Psoas muscle (tissue), 8 donors: ENCODE measurements at places on chromosomes 3 and 15.

- DNase-seq, result no peak
Observed at GRCh38 chr15:57680021-57680420, 26.5 kb upstream of the POLR2M start.

DNA sequence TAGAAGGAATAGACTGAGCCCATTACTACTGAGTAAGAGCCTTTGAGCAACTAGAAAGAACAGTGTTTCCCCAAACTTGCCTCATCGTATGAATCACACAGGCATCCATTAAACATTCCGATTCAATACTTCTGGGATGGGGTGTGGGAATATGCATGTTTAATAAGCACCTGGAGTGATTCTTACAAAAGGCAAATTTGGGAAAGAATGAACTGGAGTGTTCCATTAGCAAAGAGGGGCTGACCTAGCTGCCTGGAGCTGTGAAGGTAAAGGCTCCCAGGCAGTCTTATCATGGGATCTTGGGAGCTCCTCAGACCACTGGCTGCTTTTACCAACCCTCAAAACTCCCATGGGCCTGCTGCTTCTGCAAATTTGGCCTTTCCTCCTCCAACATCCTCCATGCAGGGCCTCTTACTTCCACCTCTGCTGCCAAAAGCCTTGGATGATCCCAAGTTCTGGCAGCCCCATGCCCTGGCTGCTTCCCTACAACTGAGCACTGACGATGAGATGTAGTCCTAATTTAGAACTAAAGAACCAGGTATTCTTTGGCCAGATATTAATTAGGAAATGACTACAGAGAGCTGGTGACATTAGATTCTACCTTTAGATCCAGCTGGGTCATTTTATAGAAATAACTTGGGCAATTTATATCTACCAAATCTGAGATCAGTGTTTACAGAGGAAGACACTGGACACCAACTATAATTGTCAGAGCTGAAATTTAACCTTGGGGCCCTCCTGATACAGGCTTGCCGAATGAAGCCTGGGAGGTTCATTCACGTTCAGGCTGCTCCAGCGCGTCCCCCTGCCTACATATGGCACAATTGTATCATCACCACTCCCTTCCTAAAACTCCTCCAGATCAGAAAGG, 11.2 kb upstream of the HOMER2 start:
- peak; percentile 82 for DNase-seq

DNA sequence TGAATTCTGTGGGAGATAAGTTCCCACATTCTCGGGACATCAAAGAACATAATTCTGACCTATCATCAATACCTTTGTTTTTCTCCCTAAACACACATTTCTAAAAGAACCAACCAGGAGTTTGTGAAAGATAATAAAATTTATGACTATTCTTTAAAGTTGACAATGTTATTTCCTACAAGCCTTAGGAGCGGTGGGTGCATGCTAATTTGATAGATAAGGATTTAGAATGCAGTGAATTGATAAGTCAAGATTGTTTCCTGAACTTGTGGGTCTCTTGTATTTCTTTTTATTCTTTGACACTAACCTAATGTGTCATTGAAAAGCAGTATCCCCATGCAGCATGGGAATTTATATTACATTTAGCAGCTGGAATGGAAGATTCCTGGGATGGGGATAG, 10.3 kb upstream of the UBE2E2 start:
- DNase-seq, result no peak

DNA sequence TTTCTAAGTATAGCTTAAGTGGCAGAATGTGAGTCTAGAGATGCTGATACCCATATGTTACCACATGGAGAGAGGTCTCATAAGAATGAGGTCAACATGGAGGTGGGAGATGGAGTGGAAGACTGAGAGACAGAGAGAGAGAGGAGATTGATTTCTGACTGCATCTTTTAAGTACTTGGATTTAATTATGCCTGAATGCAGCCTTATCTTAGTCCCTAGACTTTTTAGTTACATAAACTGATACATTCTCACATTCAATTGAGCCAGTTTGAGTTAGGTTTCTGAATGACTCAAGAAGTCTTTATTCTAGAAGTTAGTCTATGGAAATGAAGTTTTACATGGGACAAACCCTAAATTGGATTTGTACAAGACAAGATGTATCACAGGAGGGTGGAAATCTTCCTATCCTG, 58.5 kb upstream of the TNFSF10 start:
- no peak for DNase-seq

- no peak for DNase-seq
Observed at GRCh38 chr3:98626151-98626550, 32.7 kb upstream of the CPOX start.

DNA sequence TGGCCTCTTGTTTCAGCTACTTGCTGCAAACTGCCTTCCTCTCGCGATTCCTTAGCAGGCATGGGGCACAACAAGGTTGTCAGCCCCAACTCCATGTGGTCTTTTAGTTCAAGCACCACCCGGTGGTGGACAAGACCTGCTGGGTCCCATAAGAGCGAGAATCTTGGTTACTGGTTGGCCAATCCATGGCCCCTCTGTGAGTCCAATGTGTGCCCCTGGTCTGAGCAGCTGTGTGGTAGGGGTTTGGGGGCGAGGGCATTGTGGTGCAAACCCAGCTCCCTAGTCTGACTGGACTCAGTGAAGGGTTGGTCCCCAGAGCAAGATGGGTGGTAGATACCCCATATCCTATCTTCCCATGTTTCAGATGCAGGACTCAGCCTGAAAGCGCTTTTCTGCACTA, 48.8 kb downstream of the MESD start:
- no peak for DNase-seq
